ENCODE measurements at places on chromosomes 2 and 18.
A peak's percentile ranks its signal among the peaks of the same experiment; 100 is the strongest.

DNA sequence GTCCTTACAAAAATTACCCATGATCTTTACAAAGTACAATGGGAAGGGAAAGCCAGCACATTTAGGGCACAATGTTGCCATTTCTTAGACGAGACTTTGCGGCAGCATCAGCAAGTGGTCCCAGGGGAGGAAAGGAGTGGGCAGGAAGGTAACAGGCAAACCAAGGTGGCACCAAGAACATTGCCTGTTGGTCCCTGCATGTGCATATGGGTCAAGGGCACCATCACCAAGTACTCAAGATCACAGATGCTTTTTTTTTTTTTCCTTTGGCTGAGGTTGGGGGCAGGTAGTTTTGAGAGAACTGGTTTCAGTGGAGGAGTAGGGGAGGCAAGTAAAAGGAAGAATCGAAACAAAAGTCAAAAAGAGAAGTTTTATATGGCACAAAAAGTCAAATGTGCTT is 752 bp upstream of the CYTIP start:
- DNase-seq = no peak

DNA sequence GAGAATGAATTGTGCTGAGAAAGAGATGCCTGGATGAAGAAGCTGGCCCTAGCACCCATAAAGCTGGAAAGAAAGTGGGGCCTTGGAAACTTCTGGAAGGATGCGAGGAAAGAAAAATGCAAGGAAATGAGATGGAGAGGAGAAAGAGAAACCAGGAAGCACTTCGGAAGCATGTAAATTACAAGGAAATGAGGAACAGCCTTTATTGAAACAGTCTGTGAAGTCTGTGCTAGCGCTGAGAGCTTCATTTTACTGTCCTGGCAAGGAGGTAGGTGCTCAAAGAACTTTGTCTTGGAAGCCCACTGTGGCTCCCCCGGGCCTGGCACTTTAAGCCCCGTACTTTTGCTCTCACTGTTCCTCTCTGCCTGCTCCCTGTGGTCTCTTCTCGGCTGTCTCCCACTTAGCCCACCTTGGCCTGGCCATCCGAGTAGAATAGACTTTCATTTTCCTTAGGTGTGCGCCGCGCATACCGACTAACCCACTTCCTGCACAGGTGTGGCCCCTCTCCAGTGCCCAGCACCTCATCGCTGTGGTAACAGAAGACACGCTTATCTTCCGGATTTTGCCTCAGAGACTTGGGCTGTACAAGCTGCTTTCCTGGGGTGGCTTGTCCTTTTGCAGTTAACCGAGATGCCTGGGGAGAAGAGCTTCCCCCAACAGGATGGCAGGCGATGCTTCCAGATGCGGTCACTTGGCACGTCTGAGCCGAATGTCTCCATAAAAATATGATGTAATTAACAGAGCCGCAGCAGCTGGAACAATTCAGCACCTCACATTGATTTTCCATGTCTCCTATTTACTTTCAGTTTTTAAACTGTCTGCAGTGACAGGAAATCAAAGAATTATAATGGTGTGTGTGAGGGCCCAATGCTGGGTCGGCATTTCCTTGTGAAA is 199.6 kb downstream of the HRH4 start:
- DNase-seq = peak; percentile 2

DNA sequence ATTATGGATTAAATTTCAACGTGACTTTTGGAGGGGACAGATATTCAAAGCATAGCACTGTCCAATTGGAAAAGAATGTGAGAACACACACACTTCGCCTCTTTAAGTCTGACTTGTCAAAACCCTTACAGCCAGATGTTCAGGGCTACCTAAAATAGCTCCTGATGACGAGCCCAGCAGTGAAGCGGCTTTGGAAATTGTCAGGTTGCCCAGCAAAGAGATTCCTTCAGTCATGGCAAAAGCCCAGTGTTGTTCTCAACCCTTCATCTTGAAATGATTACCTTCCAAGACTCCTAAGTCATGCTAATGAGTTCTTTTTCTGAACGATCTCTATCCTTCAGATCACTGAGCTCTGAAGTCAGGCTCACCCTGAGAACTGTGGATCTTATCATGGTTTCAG is 436.6 kb downstream of the LRATD1 start:
- DNase-seq = no peak

DNA sequence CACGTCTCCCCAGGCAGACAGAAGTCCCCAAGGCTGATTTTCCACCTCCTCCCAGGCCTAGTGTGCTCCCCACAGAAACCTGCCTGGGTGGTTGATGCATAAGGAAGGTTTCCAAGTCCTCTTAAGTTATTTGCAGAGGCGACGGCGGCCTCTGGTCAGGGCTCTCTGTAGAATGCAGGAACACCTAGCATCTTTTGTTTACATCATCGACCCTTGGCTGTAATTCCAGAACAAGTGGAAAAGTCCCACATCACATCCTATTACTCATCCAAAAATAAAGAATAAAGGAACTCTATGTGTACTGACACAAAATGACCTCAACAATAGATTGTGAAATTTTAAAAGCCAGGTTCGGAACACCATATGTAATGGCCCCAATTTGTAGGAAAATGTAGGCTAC is 211.1 kb downstream of the ALPK2 start:
- no peak for DNase-seq

- DNase-seq = no peak
Measured at GRCh38 chr2:199975273-199975895, 20.0 kb downstream of the MAIP1 start.

- DNase-seq = no peak
Measured at GRCh38 chr2:112796486-112796885, 12.2 kb upstream of the IL1A start.

DNA sequence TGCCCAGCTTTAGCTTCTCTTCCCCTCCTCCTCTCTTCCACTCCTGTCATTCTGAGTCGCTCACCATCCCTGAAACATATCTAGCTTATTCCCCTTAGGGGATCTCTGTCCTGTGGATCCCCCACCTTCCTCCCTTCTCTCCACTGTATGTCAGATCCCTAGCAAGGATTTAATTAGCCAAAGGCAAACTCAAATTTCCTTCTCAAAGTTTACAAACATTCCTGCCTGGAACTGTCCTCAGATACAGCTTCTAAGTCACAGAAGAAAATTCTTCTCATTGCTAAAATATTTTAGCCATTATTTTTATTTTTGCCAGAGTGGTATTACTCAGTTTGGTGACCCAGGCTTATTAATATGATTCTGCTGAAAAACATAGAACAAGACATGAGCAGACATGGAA is 315.3 kb downstream of the CYP26B1 start:
- DNase-seq = no peak

DNA sequence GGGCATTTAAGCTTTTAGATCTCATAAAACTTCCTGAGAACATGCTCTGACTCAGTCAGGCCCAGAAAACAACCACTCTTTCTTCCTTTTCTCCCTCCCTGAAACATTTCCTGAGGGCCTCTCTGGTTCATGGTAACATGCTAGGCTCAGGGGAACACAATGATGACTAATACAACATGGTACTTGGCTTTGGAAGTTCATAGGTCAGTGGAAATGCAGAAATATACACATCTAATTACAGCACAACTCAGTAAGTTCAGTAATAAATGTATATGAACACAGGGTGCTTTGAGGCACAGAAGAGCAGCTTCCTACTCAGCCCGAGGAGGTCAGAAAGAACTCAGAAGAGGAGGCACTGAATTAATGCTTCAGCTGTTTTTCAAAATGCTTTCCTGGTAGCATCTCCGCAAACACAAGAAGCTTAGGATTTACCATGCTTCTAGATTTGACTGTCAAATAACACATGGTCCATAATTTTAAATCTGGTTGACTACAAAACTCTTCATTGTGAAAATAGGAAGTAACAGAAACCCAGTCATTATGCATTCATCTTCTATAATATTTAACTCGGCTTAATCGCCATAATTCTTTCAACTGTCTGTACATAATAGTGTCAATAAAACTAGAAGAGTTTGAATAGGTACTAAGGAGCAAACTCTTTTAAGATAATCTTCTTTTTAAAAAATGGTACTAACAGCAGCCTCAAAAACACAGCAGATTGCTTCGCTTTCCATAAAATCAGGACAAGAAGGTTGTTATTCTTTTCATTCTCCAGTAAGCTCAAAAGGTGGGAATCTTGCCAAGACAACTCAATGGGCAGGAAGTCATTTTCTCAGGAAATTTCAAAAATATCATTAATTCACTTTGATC is 251.3 kb downstream of the DLGAP1 start:
- DNase-seq = no peak

DNA sequence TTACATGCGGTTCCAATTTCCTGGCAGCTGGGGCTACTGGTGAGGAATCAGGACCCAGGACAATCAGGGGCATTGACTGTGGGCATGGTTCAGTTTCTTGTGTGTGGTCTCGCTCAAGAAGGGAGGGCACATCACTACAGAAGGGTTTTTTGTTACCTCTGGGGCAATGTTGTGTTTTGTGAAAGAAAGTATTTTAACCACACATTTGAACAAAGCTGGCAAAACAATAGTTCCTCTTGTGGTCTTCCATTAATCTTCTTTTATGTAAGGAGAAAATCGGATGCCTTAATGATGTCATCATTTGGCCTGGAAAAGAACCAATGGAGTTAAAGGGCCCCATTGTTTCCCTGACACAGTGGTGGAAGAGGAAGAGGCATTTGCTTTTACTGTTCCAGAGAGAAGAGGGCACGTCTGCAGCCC is 197.4 kb downstream of the SH3BP4 start:
- DNase-seq = no peak

- no peak for DNase-seq
Measured at GRCh38 chr18:63741769-63742168, 33.4 kb upstream of the SERPINB7 start.

GRCh38 chr2:66566726-66567399 is 131.9 kb downstream of the MEIS1 start:
- DNase-seq = no peak

DNA sequence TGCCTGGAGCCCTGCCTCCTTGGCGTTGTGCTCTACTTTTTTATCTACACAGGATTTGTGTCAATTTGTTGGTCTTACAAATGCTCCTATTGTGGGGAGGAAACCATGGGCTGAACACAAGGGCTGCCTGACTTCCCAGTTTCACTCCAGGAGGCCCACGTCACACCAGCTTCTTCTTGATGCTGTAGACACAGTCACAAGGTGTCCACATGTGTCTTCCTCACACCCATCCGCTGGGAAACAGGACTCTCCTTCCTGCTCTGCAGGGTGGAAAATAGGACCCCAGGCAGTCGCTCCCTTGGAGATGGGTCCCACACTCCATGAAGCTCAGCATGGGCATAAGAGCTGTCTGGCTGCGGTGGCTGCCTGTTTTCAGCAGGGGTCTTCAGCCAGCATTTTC is 468.2 kb downstream of the EPHA4 start:
- DNase-seq = no peak

Measured in activated CD4-positive, alpha-beta T cell treated with anti-CD3 and anti-CD28 coated beads for 4 hours (primary cell).